Kidney tubule cell (primary cell): ENCODE measurements at places on chromosomes 4 and X.

GRCh38 chr4:157057218-157057617 is 18.7 kb upstream of the GLRB start:
- no peak for DNase-seq

GRCh38 chr4:127400731-127401346 is 231.9 kb upstream of the INTU start:
- peak; percentile 71 for DNase-seq

- peak; percentile 7 for DNase-seq
Measured at GRCh38 chrX:16839219-16839851, 30.8 kb downstream of the RBBP7 start.

DNA sequence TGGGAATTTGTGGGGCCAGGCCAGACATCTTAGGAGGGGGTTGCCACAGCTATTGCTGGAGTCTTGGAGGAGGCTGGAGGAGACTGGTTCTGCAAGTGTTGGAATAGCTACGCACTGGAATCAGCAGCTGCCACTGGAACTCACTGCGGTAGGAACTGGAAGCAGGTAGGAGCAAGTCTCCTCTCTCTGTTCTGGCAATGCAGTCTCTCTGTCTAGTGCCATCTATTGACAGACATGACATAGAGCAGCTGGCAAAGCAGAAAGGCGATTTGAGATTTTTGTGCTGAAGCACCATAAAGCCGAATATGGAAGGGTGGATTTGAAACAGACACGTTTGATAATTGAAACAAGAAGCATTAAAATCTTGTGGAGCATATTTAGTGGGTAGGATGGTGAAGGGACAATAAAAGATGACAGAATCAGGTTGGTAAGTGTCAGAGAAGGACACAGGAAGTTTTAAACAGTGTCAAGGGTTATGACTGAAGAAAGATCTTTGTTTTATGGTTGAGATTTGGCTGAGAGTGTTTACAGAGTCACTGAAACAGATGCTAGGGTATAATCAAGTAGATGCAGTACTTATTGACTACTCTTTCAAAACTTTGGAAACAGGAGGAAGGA is 23.5 kb upstream of the SYNPO2 start:
- peak; percentile 72 for DNase-seq

DNA sequence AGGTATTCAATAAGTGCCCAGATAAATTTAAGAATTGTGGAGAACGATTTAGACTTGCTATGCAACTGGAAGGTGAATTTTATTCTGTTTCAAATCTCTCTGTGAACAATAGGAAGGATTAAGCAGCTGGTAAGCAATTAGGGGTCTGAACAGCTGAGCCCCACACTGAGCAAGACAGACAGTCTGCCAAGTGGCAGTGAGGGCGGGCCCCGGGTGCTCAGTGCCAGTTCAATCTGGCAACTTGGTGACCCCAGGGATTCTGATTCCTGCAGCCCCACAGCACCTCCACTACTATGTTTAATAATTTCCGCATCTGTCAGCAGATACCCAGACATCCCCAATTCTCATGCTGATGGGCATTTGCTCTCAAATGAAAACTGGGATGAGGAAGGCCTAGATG is 317.3 kb downstream of the PPP1R2C start:
- no peak for DNase-seq

DNA sequence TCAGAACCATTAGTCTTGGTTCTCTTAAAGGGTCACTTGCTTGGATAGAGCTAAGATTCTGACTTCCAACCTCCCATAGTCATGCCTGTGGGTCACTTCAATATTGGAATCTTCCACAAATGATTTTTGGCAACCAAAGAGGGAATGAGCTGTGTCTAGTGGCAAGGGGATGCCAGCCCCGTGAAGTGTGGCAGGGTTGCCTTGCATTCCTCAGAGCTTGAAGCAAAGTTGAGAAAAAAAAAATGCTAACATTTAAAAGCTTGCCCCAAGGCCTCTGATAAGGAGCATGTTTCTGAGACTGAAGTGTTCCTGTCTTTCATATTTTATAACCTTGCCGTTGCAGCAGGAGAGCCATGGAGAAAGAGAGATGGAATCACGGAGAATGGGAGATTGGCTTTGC is 120.2 kb downstream of the PAPSS1 start:
- DNase-seq: peak; percentile 8

DNA sequence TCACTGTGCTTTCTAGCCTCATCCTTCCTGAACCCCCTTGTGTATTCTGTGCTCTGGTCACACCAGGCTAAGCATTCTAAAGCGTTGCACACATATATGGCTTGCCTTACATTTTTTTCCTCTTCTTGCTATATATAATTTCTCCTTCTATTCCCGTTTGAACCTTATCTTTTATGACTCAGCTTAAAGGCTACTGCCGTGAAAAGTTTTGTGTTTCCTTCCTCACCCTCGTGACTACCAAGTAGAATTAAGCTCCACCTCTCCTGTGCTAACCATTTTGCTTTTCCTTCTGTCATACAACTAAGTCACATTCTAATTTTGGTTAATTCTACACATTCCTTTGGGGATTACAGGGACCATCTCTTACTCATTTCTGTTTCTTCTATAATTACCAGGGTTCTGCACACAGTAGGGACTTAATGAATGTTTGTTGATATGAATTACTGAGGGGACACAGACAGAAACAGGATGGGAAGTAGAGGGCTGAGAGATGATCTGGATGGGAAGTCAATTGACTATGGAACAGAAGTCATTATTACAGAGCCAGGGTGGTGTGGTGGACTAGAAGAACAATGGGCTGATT is 67.1 kb downstream of the DOCK11 start:
- no peak for DNase-seq
